ENCODE measurements at places on chromosomes 7 and 10.

DNA sequence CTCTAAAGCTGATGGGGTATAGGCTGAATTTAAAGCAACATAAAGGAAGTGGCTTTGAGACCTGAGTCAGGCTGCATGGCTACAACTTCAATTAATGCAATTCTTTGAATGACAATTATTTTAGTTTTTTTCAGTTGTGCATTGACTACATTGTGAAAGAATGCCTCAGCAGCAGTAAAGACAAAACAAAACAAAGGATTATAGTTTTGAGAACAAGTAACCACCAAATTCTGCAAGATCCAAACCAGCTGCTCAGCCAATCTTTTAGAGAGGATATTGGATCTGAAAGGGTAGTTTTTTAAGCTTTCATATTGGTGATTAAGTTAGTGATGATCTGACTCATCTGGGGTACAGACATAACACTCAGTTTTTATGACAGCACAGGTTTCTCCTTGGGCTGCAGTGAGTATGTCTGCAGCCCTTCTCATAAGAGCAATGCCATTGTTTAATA is 40.6 kb upstream of the ABCA13 start:
- peak; percentile 43 for DNase-seq

DNA sequence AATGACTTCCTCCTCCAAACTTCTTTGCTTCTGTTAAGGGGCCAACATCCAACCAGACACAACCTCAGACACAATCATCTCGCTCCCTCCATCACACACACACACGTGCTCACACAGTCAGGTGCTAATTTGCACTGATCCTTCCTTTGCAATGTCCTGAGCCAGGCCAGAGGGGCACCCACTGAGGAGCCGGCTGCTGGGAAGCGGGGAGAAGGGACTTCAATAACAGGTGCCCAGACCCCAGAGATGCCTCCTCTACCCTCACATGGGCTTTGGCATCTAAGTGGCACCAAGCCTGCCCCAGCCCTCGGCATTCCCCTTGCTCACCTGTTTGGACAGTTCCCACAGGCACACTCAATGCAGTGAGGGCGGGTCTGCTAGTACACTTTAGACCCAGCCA is 34.2 kb upstream of the SVOPL start:
- no peak for DNase-seq

- DNase-seq, result no peak
Measured at GRCh38 chr7:157909370-157909769, 572.6 kb downstream of the DNAJB6 start.

GRCh38 chr10:88794731-88795130 is 7.8 kb upstream of the LIPM start:
- DNase-seq, result no peak

DNA sequence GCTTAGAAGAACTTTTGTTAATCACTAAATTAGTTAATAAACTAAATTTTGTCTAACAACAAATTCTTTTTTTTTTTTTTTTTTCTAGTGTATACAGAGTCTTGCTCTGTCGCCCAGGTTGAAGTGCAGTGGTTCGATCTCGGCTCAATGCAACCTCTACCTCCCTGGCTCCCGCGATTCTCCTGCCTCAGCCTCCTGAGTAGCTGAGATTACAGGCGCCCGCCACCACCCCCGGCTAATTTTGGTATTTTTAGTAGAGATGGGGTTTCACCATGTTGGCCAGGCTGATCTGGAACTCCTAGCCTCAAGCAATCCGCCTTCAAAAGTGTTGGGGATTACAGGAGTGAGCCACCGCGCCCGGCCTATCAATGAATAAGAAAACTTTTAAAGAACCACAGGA is 1.1 kb upstream of the IQUB start:
- no peak for DNase-seq

DNA sequence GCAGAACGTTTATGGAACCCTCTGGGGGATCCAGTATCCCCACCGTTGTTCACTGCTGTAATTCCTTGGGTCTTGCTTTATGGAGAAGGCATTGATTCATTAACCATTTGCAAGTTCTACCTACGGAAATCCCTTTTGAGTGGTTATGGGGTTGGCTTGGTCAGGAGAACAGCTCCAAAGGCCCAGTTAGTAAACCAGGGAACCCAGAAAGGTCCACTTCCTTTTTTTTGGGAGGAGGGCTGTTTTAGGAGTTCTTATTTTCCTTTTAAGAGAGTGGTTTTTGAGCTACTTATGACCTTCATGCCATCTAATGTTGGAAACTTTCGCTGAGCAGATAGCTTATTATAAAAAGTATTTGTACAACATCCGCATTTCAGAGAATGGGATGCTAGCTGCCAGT is 1.3 kb downstream of the POR start:
- no peak for DNase-seq

DNA sequence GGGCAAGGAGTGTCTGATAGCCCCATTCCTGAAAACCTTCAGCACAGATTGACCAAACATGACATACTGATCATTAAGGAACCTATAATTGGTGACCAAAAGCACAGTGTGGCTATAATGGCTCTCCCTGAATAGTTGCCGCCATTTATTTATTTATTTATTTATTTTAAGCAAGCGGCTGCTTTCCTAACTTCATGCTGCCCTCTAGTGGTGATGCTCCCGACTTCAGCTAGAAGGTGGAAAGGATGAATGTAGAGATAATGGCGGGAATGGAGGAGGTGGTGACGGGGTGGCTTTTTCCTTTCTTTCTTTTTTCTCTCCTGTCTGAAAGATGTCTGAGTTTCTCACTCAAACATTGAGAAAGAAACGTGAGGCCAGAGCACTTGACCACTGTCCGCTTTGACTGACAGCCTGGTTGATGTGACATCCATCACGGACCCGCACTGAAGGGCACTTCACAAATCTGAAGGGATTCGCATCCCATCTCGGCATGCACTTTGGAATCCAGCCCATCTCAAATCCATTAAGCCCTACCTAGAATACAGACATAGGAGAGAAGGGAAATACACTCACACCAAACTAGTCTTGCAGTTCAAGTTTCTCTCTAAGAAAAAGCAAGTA is 1090.1 kb downstream of the KCNMA1 start:
- DNase-seq, result peak; percentile 75

- no peak for DNase-seq
Measured at GRCh38 chr10:416091-416515, 273.4 kb downstream of the DIP2C start.

- DNase-seq, result no peak
Measured at GRCh38 chr10:79056736-79057391, 11.9 kb upstream of the ZMIZ1 start.

DNA sequence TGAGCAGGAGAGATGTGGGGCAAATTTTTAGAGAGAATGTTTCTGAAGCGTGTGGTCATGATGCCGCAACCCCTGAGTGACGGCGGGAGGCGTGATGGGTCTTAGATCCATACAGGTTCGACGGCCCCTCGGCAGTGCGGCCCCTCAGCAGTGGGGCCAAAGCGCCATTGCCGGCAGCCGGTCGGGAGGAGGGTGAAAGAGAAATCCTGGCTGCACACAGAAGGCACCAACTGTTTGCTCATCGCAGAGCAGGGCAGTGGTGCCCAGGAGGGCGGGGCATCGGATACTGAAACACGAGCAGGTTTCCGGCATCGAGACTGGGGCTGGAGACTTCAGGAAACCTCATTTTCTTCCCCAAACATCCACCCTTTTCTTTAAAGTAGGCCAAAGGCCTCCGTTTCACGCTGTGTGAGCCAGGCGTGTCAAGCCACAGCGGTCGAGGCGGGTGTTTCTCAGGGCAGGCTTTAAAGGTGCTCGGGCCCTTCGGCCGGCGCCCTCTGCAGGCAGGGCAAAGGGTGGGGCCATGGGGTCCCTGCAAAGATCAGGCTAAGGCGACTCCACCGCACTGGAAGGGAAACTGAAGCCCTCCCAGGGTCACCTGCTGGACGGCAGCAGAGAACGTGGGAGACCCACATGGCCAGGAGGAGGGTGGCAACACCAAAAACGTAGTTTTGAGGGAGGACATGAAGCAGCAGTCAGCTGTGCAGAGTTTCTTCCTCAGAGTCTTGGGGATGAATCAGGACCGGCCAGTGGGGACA is 42.0 kb upstream of the PPP2R2D start:
- DNase-seq, result no peak

DNA sequence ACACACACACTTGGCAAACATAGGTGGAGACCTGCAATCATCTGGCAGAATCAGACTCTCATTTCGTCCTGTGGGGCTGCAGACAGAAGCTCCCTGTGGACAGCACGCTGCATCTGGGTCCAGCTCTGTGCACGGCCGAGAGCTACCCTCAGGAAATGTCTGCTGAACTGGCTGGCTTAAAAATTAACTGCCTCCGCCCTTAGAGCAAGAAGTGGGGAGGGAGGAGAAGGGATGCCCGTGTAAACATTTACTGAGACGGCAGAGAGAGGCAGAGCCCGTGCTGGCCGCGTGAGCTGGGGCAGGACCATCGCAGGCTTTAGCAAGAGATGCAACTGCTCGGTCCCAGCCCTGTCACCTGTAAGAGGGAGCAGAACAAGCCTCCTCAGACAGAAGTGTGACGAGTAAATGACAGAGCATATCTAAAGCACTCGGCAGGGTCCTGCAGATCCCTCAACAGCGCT is 81.8 kb downstream of the TNS3 start:
- no peak for DNase-seq

- DNase-seq, result no peak
Measured at GRCh38 chr10:7424919-7425318, 14.1 kb upstream of the SFMBT2 start.

- no peak for DNase-seq
Measured at GRCh38 chr10:91883549-91884444, 25.5 kb downstream of the FGFBP3 start.

GRCh38 chr7:157668221-157668883 is 331.5 kb downstream of the DNAJB6 start:
- DNase-seq, result no peak

DNA sequence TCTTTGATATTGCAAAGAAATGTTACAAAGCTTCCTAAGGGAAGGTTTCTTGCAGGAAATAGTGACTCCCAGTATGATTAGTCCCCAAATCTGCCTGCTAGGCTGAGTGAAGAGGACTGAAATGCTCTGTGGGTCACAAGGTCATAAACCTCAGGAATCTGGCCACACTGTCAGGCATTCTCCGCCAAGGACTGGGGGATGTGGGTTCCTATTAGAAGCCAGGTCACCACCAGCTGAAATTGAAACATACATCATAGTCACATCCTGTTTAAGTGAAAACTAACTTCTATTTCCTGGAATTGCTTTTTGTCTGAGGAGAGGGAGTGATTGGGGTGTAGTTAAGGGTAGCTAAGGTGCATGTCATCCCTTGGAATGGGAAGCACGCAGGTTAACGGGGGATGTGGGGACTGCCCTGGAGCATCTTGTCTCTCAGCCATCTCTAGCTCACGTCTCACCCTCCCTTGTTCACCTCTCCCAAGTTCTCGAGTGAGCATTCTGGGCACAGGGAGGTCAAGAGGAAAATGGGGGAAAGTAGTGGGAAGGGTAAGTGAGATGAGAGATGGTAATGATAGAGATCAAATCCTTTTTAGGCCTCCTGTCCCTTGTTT is 12.0 kb upstream of the GSAP start:
- DNase-seq, result peak; percentile 55

GRCh38 chr10:131692176-131692575 is 208.6 kb upstream of the PPP2R2D start:
- DNase-seq, result no peak

- DNase-seq, result no peak
Measured at GRCh38 chr10:114286921-114287320, 47.9 kb downstream of the VWA2 start.

- DNase-seq, result no peak
Measured at GRCh38 chr10:114256822-114257221, 17.8 kb downstream of the VWA2 start.

- DNase-seq, result peak; percentile 59
Measured at GRCh38 chr10:91635401-91636400, 2.8 kb upstream of the PPP1R3C start.

DNA sequence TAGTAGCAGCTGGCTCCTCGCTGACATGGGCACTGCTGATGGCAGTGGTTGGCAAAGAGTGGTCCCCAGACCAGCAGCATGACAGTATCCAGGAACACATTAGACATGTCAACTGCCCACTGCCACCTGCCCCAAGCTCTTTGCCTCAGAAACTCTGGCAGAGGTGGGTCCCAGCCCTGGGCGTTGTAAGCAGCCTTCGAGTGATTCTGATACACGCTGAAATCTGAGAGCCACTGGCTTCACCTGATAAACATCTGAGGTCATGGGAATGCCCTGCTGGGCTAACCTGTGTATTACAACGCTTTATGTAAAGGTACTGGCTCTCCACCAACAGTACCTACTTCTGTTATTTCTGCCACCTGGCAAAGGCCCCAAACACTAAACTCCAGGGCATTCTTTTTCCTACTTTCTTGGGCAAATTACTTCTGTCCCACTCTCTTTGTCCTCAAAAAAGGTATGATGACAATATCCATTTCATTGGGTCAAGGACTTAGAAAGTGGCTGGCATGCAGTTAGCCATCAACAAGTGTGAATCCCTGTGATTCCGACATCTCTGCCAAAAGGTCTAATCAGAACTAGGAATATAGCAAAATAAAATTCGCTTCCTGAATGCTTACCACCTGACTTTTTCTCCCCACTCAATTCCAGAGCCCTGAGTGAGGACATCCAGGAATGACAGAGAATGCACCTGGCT is 9.2 kb downstream of the SGMS1 start:
- peak; percentile 71 for DNase-seq

- peak; percentile 44 for DNase-seq
Measured at GRCh38 chr10:50653142-50653541, 29.4 kb upstream of the SGMS1 start.

- no peak for DNase-seq
Measured at GRCh38 chr10:119818889-119819270, 53.8 kb downstream of the MCMBP start.

DNA sequence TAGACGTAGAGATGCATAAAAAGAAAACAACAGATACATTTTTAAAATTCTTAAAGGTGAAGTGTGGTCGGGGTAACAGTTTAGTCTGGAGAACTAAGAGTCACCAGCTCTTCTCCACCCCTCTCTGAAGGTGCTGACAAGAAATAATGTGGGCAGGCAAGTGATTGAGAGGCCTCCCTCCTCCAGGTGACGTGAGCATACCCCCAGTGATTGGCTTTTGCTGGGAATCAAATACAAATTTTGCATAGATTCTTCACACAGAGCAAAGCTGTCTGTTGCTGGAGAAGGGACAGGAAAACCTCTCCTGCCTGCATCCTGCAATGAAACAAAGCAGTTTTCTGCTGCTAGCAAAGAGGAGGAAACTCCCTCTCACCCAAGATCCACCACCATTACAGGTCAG is 115.0 kb downstream of the DGKB start:
- no peak for DNase-seq

DNA sequence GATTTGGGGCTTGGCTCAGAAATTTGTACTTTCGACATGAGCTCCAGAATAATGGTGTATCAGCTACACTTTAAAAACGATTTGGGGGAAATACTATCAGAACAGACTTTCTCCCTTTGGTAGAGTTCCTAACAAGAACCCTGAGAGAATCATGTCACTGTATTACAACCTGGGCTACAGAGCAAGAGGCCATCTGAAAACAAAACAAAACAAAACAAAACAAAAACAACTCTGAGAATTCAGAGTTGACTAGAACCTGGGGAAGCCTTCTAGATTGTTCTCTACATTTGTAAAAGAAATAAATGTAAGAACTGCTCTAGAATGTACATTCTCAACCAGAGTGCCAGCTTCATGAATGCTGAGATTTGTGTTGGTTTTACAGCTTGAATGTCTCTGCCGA is 262.6 kb upstream of the SEMA3D start:
- DNase-seq, result no peak

- DNase-seq, result no peak
Measured at GRCh38 chr10:117666166-117666565, 123.6 kb downstream of the EMX2 start.

- DNase-seq, result peak; percentile 81
Measured at GRCh38 chr7:149005427-149006344, 22.6 kb downstream of the PDIA4 start.

- no peak for DNase-seq
Measured at GRCh38 chr7:148674689-148675088, 24.0 kb upstream of the CUL1 start.

- DNase-seq, result no peak
Measured at GRCh38 chr7:44276571-44277221, 48.7 kb downstream of the CAMK2B start.

All from GM12865 (cell line).